ENCODE measurements at places on chromosomes 6 and 20.

DNA sequence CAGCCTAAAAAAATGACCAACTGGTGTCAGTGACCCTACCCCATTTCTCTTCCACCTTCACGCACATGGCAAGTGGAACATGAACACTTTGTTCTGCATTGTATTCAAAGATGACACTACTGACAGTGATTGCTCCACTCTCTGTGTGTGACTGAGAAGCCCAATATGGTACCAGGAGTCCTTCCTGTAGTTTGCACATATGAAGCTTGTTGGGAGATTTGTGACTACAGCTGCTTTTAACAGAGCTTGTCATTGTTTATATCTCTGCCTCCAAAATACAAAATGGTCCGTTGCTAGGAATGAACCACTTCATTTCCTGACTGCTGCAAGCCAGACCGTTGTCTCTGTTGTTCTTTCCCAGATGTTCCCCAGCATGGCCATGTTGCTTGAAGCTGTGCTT, 140.3 kb upstream of the TCF21 start:
- no peaks in the 10 kb centered on the region for H3K4me1 ChIP-seq
- no peak overlapping the region for H3K27ac ChIP-seq
- no peaks in the 10 kb centered on the region for H3K27me3 ChIP-seq

DNA sequence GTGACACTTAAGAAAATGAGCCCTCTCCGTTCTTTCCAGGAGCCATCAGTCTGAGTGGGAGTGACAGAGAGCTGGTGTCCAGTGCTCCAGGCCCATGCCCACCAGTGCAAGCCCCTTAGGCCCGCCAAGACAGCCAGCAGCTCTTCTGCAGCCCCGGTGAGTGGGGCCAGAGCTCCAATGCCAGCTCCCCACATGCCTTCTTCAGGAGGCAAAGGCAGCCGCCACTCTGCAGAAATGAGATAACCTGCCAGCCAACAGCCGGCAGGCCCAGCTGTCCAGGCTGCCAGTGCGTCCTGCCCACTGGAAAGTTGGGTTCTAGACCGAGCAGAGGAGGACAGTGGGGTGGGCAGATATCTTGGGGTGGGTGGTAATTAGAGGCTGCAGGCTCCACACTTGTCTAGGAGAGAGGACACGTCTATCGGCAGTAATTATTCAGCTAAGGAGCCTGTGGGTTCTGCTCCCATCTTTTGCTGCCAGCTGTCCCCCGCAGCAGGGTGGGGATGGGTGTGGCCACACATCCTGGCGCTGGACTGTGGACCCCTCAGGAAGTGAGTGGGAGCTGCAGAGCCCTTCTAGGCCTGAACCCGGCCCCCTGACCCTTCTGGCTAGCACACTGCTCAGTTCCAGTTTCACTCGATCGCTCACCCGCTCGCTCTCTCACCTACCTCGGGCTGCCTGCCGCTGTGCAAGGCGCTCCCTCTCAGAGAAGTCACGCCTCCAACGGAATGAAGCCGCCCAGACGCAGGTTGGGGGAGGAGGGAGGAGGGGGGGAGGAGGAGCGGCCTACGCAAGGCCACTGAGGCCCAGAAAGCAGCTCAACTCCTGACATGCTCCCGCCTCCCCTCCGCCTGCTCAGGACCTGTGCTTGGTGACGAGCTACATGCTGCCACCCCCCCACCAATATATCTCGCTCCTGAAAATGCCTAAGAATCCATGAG, 3.6 kb downstream of the GRM4 start:
- no peak overlapping the region for H3K27ac ChIP-seq
- H3K27me3 ChIP-seq = peaks cover 75% of the 10 kb centered on the region
- H3K4me3 ChIP-seq = no peak overlapping the region
- DNase-seq = no peak
- no peaks in the 10 kb centered on the region for H3K36me3 ChIP-seq

GRCh38 chr20:63274381-63275228, 2.0 kb downstream of the ARFGAP1 start:
- peaks cover 9% of the 10 kb centered on the region for H3K36me3 ChIP-seq
- H3K27me3 ChIP-seq = no peaks in the 10 kb centered on the region
- H3K4me3 ChIP-seq = peak overlapping the region; percentile 36
- no peak overlapping the region for H3K27ac ChIP-seq

GRCh38 chr6:20408851-20409250, 7.2 kb downstream of the E2F3 start:
- no peaks in the 10 kb centered on the region for H3K27me3 ChIP-seq
- no peak overlapping the region for H3K27ac ChIP-seq
- no peak for DNase-seq
- peaks cover 78% of the 10 kb centered on the region for H3K4me1 ChIP-seq
- no peak overlapping the region for H3K4me3 ChIP-seq
- H3K36me3 ChIP-seq = peaks cover 66% of the 10 kb centered on the region

- peak; percentile 46 for DNase-seq
- no peaks in the 10 kb centered on the region for H3K27me3 ChIP-seq
- no peak overlapping the region for H3K27ac ChIP-seq
- peaks cover 12% of the 10 kb centered on the region for H3K4me1 ChIP-seq
- no peak overlapping the region for H3K4me3 ChIP-seq
- no peaks in the 10 kb centered on the region for H3K36me3 ChIP-seq
These were observed 26.3 kb downstream of the ALDH5A1 start for GRCh38 chr6:24520929-24521546.

GRCh38 chr6:100370265-100370664, 94.5 kb downstream of the SIM1 start:
- H3K4me3 ChIP-seq = no peak overlapping the region
- no peaks in the 10 kb centered on the region for H3K27me3 ChIP-seq
- H3K27ac ChIP-seq = no peak overlapping the region
- no peaks in the 10 kb centered on the region for H3K4me1 ChIP-seq

DNA sequence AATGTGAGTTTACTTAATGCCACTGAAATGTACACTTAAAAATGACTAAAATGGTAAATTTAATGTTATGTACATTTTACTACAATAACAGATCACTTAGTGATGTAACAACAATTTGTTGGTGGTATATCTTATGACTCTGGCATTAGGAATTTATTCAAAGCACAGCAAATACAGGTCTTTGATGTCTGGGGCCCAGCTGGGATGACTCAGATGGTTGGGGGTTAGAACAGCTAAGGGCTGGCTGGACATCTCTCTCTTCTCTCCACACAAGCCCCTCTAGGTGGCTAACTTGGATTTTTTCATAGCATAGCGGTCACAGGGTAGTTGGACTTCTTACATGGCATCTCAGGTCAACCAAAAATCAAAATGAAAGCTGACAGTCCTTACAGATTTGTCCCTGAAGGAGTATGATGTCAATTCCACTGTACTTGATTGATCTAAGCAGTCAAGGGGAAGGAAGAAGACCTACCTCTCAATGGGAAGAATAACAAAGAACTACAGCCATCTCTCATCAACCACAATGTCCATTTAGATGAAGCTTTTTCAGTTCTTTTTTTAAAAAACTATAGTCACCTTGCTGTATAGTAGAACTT, 37.5 kb upstream of the LCA5 start:
- H3K27ac ChIP-seq = no peak overlapping the region
- H3K36me3 ChIP-seq = no peaks in the 10 kb centered on the region
- no peaks in the 10 kb centered on the region for H3K4me1 ChIP-seq
- no peak overlapping the region for H3K4me3 ChIP-seq

DNA sequence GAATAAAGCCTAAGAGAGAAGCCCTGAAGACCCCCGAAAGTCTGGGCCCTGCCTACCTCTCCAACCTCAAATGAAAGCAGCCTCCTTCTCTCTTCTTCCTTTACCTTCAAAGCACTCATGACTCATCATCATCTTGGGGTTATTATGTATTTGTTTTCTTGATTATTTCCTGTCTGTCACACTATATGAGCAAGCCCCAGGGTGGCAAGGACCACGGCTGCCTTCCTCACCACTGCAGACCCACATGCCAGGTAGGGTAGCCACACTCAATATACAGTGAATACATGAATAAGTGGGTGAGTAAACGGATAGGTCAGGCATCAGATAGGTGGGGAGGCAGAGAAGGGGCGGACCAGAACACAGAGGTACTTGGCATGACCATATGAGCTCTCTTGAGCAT, 8.8 kb downstream of the WFDC3 start:
- peaks cover 6% of the 10 kb centered on the region for H3K27me3 ChIP-seq
- H3K36me3 ChIP-seq = no peaks in the 10 kb centered on the region
- peak overlapping the region; percentile 41 for H3K27ac ChIP-seq
- DNase-seq = peak; percentile 25
- H3K4me3 ChIP-seq = no peak overlapping the region

- no peaks in the 10 kb centered on the region for H3K4me1 ChIP-seq
- no peaks in the 10 kb centered on the region for H3K27me3 ChIP-seq
- DNase-seq = no peak
- no peak overlapping the region for H3K4me3 ChIP-seq
These were observed 56.6 kb upstream of the SMOC2 start for GRCh38 chr6:168384045-168385036.

DNA sequence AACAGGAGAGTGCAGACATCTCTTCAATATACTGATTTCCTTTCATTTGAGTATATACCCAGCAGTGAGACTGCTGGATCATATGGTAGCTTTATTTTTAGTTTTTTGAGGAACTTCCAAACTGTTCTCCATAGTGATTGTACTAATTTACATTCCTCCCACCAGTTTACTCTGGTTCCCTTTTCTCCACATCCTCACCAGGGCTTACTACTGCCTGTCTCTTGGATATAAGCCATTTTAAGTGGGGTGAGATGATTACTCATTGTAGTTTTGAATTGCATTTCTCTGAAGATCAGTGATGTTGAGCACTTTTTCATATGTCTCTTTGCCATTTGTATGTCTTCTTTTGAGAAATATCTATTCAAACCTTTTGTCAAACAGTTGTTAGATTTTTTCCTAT, 64.9 kb upstream of the HMGCLL1 start:
- no peaks in the 10 kb centered on the region for H3K4me1 ChIP-seq
- no peaks in the 10 kb centered on the region for H3K36me3 ChIP-seq
- H3K27ac ChIP-seq = no peak overlapping the region
- no peak for DNase-seq
- no peaks in the 10 kb centered on the region for H3K27me3 ChIP-seq

DNA sequence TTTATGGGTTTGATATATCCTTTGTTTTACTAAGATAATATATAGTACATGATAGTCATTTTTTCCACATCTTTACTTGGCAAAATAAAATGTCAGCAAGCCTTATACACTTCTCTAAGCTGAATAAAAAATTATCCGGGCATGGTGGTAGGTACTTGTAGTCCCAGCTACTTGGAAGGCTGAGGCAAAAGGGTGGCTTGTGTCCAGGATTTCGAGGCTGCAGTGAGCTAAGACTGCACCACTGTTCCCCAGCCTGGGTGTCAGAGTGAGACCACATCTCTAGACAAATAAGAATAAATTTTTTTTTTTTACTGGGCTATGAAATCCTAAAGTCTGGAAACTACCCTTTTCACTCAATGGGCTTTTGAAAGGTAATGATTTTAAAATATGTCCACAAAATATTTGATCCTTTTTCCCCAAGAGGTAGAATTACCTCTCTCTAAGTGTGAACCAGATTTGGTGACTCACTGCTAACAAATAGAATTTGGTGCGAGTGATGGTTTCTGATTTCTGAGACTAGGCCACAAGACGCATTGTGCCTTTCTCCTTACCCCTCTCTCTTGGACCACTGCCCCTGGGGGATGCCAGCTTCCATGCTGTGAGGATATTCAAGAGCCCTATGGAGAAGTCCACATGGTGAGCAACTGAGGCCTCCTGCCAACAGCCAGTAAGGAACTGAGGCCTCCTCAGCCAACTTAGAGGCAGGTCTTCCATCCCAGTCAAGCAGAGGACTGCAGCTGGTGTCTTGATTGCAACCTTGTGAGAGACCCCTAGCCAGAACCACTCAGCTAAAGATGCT, 84.2 kb upstream of the ZNFX1 start:
- no peak for DNase-seq
- no peak overlapping the region for H3K27ac ChIP-seq
- H3K4me3 ChIP-seq = no peak overlapping the region
- no peaks in the 10 kb centered on the region for H3K4me1 ChIP-seq
- H3K36me3 ChIP-seq = no peaks in the 10 kb centered on the region

- DNase-seq = peak; percentile 57
- H3K36me3 ChIP-seq = peaks cover 19% of the 10 kb centered on the region
- H3K4me3 ChIP-seq = peak overlapping the region; percentile 88
- H3K27me3 ChIP-seq = no peaks in the 10 kb centered on the region
- peaks cover 38% of the 10 kb centered on the region for H3K4me1 ChIP-seq
These were observed 532 bp upstream of the PM20D2 start for GRCh38 chr6:89145091-89145955.

DNA sequence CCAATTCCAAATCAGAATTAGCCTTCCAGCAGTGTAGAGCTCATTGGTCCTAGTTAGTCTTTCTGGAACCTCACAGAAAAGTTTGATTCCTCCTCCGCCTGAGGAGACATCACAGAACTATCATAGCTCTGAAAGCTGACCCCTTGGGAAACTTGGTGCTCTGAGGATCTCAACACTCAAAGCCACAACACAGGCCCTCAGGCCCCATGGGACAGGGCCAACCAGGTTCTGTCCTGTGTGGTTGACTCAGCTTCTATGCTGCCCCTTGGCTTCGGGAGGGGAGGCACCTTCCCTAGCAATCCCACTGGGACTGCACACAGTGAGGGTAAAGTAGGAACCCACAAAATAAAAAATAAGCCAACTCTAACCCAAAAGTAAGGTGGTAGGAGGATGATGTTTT, 237.5 kb upstream of the ECI2 start:
- H3K36me3 ChIP-seq = no peaks in the 10 kb centered on the region
- no peak overlapping the region for H3K4me3 ChIP-seq
- no peak overlapping the region for H3K27ac ChIP-seq
- H3K4me1 ChIP-seq = no peaks in the 10 kb centered on the region
- DNase-seq = no peak

Data from activated CD8-positive, alpha-beta T cell treated with anti-CD3 and anti-CD28 coated beads, Interleukin-2, amount 10 ng/mL, durations not matched to agents 7 days and 5 days (primary cell).